ENCODE measurements at places on chromosomes 5 and 9.

DNA sequence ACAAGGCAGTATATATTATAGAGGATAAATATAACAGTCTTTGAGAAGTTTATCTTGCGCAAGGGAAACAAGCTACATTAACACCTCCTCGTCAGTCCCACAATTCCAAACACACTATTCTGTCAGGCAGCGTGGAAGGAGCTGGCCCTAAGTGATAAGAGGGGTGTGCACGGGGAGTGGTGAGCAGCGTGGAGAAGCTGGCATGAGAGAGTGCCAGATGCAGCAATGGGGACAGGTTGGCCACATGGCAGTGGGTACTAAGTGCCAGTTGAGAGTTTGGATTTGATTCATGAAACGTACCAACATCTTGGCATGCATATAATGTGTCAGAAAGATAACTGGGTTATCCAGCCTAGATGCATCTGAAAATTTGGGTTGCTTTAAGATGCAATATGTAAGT, 460.2 kb downstream of the ICE1 start:
- DNase-seq = no peak

GRCh38 chr9:107243742-107244141, 39.3 kb upstream of the RAD23B start:
- no peak for DNase-seq

DNA sequence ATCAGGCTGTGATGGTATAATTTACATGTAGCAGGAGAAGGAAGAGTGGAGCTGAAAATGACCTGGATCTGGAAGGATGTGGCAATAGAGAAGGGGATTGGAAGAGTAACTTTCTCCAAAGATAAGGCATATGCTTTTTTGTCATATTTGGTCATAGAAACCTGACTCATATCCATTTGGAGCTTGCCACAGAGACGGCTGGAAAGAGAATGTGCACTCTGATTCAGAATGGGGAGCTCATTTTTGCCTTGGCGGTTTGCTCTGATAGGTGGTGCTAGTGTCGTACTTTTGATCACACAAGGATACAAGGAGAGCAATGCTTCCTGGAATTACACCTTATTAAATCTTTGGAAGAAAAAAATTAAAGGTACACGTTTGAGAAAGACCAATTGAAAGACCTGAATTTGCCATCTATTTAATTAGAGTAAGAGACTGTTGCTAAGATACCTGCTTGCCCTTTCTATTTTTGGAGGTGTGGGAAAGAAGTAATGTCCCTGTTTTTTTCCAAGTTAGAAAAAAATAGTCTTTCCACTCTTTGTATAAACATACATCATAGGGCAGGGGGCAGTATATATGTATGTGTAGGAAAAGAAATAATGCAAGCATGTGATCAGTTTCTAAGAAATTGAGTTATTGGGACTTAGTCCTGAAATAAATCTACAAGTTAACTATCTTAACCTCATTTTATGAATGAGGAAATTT, 5.4 kb downstream of the LSM11 start:
- DNase-seq = no peak

DNA sequence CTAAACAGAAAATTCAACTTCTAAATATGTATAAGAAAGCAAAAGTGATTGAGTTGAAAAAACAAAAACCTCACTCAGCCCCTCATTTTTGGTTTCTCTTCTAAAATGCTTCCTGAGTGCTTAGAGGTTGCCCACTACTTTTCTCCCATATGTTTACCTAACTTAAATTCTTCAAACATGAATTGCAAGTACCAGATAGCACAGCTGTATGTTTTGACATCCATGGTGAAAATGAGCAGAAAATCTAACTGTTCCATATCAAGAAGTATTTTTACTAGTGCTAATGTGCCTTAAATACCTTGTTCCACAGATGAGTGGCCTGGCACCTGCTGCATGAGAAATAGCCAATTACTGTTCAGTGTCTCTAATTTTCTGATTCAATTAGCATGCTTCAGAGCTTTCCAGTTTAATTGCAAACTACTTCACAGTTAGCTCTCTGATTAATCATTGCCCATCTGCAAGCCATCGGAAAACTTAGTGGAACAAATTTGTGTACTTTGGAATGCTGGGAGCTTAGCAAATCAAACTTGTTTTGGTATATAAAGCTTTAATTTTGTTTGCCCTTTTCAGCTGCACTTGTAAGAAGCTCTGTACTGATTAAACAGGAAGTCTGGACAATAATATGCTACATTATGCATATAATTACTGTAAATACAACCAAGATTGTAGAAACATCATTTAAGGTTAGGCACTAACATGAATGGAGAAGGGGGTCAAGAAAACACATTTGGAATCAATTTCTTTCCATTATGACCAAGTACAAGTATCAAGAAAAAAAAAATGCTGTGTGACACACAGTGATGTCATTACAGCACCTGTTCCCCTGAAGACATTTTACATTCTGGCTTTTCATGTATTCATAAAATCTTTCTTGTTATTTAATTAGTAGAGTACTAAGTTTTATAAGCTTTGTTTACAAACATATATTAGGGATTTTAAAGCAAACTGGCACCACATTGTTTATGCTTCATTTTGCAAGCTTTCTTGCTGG, 65.6 kb downstream of the POU5F2 start:
- no peak for DNase-seq

DNA sequence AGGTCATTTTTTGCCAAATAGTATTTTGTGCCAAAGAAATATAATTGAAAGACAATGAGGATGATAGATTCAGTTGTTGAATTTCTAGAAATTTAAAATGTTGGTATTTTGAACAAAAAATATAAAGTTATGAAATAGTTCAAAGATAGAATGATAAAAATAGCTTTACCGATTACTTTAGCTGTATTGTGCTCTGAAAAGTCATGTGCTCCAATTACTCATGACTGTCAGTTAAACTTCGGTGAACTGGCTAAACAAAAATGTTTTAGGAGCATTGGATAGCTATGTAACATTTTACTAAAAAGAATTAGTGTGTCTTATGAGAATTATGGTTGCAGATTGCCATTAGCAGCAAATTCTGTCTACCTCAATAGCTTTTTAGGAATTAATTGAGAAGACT, 177.3 kb upstream of the VCAN start:
- no peak for DNase-seq

- no peak for DNase-seq
These were observed 30.0 kb upstream of the ANKH start for GRCh38 chr5:14901462-14902051.

DNA sequence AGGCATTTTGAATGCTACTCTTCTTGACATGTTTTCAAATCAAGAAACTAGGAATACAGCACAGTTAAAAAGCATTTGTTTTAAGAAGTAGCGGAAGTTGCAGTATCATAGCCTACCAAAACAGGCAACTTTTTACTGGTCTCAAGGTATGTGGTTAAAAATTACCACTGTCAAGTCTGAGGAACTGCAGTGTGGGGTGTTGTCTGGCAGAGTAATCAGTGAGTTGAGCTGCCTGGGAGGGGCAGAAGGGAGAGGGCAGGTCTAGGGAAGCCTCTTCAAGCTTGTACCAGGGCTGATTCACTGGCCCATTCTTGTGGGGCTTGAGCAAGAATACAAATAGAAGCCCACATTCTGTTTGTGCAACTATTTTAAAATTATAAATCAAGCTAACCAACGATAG, 42.4 kb upstream of the SV2C start:
- DNase-seq = no peak

GRCh38 chr9:37984672-37985611, 81.0 kb upstream of the SLC25A51 start:
- no peak for DNase-seq

DNA sequence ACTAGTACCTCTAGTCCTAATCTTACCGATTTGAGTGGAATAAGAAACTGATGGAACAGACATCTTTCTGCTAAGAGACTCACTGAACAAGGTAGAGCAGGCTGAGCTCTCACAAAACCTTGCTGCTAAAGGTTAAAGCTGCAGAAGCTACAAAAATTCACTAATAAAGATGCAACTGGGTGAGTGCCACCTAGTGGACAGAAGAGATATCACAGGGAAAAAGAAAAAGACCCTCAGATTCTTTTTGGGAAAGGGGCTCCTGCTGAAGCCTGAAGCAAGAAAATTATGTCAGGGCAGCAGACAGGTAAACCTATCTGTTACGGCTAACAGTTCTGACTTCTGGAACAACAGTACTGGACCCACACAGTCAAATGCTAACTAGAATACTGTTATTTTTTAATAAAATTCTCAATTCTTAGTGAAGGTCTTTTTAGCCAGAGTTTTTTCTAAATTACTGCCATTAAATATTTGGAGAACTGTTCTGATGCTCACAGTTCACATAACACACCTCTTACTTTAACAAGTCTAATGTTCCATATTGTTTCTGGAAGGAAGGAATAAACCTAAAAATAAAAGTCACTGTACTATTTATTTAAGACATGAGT, 51.2 kb downstream of the DIAPH1 start:
- no peak for DNase-seq

- no peak for DNase-seq
These were observed 19.5 kb upstream of the IRF1 start for GRCh38 chr5:132510076-132510475.

DNA sequence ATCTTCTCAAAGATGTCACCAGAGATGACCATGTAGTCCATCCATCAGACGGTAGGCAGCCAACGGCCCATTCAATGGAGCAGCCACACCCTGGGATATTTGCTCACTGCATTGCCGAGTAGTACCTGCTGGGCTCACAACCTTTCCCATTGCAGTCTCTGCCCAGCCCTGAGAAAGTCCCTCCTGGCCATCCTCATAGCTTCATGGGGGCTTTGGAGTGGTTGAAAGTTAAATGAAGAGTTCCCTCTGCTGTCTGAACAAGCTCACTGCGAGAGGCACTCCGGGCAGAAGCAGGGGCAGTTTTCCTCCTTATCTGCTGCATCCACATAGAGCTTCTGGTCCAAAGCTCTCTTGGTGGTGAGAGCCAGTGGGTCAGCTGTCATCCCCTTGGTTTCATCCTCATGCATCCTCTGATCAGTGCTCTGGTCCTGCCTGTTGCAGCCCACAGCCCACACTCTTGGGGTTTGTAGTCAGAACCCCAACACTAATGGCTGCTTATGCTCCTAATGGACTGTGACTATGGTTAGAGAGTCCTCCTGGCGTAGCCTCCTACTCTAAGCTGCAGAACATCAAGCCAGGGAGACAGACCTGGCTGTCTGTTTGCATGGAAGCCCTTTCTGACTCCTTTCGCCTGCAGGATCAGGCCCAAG, 23.3 kb downstream of the TNFSF8 start:
- DNase-seq = no peak

DNA sequence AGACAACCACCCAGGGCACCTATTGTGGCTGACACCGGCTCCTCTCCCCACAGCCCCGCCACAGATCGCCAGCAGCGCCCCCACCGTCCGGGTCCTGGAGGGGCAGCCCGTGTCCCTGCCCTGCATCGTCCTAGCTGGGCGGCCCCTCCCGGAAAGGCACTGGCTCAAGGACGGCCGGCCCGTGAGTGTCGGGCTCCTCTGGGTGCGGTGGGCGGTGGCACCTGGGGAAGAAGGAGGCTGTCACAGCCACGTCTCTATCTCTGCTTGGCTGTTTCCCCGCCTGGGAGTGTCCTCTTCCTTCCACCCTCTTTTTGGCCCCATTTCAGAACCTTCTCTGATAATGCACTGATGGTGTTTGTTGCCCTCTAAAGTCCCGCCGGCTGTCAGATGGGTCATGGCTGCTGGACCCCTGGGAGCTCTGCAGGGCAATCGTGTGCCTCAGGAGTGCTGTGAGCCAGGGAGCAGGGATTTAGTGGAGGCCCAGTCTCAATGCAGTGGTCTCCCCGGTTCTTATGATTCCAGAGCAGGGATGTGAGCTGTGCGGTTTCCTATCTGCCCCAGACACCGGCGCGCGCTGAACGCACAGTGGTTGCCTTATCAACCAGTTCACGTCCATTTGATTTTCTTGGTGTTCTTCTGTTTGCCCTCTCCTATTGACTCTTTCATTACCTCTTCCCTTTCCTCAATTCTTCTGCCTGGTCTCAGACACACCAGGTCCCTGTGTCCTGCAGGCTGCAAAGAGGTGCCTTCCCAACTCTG, 55.3 kb downstream of the HMCN2 start:
- DNase-seq = no peak

GRCh38 chr5:147559749-147560148, 49.9 kb upstream of the DPYSL3 start:
- DNase-seq = no peak

GRCh38 chr9:108664309-108665255, 191.2 kb downstream of the ACTL7B start:
- DNase-seq = no peak

GRCh38 chr9:137550231-137550621, at the start of gene PNPLA7:
PNPLA7 (minus strand) TSS chr9:137550402; CDS start chr9:137550197, 205 bp downstream.
- DNase-seq = peak; percentile 26

DNA sequence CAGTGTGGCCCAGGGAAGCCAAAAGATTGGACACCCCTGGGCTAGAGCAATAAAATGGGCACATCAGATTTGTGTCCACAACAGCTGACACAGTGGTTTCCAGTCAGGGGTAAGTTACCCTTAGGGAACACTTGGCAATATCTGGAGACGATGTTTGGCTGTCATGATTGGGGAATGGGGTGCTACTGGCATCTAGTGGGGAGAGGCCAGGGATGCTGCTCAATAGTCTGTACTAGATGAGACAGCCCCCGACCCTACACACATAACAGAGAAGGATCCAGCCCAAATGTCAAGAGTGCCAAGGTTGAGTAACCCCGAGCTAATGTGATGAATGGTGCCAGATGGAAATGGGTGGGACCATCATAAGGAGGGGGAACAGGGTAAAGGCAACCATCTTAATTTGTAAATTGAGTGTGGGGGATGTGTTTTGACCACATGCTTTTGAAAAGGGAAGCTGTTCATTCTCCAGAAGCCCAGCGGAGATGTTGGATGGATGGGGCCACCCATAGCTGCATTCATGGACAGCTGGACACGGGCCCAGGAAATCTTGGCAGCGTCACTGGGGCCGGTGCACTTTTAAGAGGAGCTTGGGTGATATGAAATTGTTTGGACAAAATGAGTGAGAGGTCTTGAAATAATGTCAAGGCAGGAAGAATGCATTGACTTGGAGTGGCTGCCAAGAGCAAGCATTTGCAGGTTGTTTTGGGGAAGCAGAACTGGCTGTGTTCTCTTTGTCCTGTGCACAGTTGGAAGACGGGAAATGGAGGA, 33.4 kb downstream of the SYK start:
- no peak for DNase-seq

DNA sequence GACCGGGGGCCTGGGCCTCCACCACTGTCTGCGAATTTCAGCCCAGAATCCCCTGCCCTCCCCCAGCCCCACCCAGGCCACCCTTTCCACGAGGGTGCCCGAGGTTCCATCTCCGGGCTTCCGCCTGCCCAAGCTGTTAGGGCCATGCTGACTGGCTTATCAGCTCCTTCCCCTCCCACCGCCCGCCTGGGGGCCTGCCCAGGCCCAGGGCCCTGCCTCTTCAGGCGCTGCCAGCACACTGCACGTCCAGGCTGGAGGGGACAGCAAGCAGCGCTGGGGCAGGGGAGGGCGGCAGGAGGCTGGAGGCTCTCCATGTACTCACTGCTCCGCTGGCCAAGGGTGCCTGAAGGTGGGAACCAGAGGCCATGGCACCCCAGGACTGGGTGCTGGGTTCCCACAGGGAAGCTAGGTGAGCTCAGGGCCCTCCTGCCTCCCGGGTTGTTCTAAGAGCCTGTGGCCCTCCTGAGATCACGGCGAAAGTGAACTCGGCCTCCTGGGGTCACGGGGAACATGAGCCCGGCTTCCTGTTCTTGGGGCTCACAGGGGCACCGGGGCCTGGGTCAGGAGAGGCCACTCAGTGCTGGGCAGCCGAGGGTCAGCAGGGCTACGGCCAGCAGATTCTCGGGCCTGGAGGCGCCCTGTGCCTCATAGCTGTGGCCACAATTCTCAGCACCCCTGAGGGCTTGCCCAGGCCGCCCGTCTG, 57.7 kb upstream of the EGFL7 start:
- no peak for DNase-seq

GRCh38 chr5:81685471-81685870, 65.4 kb downstream of the SSBP2 start:
- no peak for DNase-seq

- DNase-seq = no peak
These were observed 19.5 kb downstream of the GFPT2 start for GRCh38 chr5:180333661-180334060.
